Stimulated activated CD8-positive, alpha-beta memory T cell treated with anti-CD3 and anti-CD28 coated beads, Interleukin-15, amount 100 ng/mL, for 1 hour (primary cell): ENCODE measurements at places on chromosomes 6 and 20.

GRCh38 chr20:12318043-12318442 is 400.4 kb downstream of the BTBD3 start:
- DNase-seq: no peak

- no peak for DNase-seq
Observed at GRCh38 chr6:87543696-87544473, 45.9 kb downstream of the RARS2 start.

GRCh38 chr6:1516742-1517520 is 92.8 kb upstream of the FOXC1 start:
- no peak for DNase-seq

GRCh38 chr6:91288741-91289140 is 701.9 kb upstream of the MAP3K7 start:
- no peak for DNase-seq

DNA sequence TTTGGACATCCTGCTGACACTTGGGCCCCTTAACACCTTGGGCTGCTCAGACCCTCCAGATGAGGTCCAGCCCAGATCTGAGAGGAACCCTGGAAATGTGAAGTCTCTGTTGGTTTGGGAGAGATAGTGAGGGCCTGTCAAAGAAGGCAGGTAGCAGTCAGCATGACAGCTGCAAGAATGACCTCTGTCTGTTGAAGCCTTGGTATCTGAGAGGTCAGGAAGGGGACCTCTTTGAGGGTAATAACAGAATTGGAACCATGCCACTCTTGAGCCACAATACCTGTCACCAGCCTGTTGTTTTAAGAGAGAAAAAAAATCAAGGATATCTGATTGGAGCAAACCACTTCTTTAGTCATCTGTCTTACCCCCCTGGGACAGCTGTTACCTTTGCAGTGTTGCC is 4.2 kb downstream of the SYS1 start:
- no peak for DNase-seq

DNA sequence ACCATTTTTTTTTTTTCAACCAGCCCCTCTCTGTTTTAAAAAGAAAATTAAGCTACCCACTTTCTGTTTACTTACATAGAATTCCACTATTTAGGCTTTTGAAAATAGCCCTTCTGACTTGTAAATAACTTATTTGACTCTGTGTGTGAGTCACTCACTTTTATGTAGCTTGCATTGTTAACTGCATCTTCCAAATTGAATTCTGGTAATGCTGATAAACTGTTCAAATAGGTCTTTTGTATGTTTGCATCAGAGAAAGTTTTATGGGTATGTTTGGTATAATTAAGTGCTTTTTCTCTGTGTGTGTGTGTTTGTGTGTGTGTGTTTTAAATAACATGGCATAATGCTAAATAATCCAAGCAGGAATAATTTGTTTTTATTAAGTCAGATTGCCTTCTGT is 360.1 kb downstream of the PLCB1 start:
- no peak for DNase-seq

- no peak for DNase-seq
Observed at GRCh38 chr6:26379292-26379691, 3.6 kb upstream of the BTN2A2 start.

DNA sequence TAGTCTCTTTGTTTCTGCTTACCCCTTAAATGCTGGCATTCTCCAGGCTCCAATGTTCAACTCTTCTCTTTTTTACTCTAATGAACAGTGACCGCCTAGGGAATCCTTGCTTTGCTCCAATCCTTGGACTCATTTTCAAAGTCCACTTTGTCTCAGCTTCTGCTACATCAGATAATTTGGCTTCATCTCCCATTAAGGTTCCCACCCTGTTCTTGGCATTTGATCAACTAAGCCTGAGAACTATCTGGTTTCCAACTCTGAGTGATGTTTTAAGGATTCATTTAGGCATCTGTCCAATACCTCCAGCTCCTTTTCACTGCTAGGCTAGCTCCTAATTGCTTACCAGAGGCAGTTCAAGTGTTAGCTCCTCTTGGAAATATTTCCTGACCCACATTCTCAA is 64.9 kb downstream of the ME1 start:
- no peak for DNase-seq

- no peak for DNase-seq
Observed at GRCh38 chr20:56171087-56172012, 77.2 kb upstream of the MC3R start.

- DNase-seq: no peak
Observed at GRCh38 chr6:142893088-142893487, 51.9 kb downstream of the HIVEP2 start.

DNA sequence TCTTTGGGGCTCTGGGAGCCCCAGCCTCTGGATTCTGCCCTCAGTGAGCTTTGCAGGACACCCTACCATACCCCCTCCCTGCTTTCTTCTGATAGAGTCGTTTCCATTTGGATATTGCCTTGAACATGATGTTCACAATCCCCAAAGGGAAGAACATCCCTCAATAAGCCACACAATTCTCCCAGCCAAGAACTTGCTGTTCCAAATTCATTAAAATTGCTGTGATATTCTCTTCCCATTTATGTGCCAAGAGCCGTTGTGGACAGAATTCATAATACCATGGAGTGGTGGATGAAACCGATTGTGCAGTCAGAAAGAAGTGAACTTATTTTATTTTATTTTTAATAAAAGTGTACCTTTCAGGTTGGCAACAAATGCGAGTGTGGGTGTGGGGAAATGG is 95.8 kb downstream of the DHX35 start:
- DNase-seq: no peak

DNA sequence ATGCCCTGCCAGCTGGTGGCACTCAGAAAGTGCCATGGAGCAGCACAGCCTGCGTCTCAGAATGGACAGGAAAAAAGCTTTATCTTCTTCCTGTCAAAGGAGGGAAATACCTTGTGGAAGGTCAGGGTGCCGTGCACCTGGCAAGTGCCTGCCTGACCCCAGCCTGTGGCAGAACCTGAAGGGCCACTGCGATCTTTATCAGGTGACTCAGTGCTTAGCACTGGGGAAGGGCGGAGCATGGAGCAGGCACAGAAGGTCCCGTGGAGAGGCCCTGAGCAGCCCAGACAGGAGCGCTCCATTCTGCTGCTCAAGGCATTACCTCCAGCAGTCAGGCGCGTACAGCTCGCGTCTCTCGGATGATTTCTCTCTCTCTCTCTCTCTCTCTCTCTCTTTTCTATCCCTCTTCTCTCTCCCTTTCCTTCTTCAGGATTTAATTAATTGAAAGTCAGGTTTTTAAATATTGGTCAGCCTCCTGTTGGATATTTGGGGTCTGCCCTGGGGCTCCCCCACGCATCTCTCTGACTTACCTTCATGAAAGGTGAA is 31.7 kb downstream of the FOXC1 start:
- DNase-seq: no peak

DNA sequence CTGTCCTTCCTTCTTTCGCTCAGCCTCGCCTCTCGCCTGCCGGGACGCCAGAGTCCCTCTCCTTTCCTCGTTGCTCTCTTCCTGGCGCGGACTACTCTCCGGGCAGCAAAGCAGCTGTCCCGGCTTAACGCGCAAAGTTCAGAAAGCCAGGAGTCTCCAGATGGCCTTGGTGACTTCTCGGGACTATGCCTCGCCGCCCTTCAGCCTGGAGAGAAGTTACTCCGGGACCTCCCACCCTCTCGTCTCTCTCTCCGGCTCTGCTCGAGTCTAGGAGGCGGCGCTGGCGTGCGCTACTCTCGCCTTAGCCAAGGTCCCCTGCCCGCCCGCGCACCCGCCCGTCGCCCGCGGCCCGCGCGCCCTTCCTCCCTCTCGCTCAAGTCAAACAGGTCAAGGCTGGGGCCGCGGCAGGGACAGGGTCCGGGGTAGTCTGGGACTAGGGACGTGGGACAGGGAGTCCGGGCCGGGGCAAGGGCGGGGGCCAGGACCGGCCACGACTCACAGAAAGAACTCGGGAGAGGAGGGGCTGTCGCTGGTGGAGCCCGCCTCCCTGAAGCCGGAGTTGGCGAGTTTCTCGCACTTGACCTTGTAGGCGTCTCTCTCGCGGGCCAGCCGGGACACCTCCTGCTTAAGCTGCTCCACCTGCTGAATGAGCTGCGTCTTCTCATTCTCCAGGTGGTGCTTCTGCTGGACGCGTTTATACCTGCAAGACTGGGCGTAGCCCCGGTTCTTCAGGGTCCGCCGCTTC is 1.5 kb downstream of the MAFB start:
- no peak for DNase-seq

DNA sequence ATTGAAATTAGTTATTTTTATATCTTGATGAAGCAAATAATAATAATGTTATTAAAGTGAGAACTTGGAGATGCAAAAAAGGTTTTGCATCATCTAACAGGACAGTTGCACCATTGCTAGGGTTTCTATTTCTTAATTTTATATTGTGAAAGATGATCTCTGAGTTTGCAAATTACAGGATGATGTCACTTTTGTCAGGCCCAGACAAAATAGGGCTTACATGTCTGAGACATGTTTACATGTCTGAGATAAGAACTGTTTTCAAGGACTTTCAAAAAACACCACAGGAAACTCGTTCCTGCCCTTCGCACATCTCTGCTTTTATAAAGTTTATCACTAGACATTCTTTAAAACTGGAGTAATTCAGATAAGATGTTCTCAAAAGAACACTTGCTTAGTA is 1075.8 kb upstream of the MANEA start:
- DNase-seq: no peak

- no peak for DNase-seq
Observed at GRCh38 chr6:92160226-92160625, 1259.1 kb downstream of the EPHA7 start.

GRCh38 chr6:34236443-34237315 is at the start of gene HMGA1:
TSS of gene HMGA1 (plus strand) at chr6:34236873. CDS start at chr6:34240781, 3,908 bp downstream.
- DNase-seq: peak; percentile 79

GRCh38 chr6:109187399-109188114 is 92.2 kb downstream of the CEP57L1 start:
- peak; percentile 47 for DNase-seq

- DNase-seq: no peak
Observed at GRCh38 chr6:169034516-169035167, 219.0 kb downstream of the THBS2 start.

- no peak for DNase-seq
Observed at GRCh38 chr20:32975698-32976674, 28.2 kb downstream of the SUN5 start.

- DNase-seq: no peak
Observed at GRCh38 chr20:24577271-24577909, 108.0 kb downstream of the SYNDIG1 start.

- no peak for DNase-seq
Observed at GRCh38 chr6:157222201-157222981, 100.9 kb downstream of the TMEM242 start.

DNA sequence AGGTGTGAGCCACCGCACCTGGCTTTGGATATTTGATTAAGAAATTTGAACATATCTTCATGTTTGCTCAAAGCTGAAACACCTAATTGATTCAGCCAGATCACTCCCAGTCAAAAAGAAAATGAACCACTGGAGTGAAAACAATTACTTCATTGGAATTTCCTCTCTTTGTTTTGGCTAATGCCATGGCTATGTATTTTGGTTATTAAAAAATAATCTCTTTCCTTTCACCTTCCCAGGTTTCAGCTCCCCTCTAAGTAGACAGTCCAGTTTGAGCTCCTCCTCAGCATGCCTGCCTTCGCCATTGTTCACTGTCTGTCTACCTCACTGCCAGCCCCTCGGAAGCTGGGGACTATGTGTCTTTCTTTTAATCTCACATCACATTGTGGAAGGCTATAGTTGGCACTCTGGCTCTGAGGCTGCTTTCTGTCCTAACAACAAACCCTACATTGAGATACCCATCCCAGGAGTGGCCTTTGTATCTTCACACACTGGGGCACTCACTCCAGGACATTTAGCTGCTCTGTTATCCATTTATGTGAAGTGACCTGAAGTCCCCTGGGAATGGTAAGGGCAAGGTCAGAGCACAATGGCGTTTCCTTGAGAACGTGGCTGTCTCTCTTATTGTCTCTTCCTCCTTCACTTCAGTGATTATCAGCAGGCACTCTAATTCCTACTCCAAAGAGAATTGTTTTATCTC is 764.0 kb upstream of the CITED2 start:
- no peak for DNase-seq

- no peak for DNase-seq
Observed at GRCh38 chr6:135135835-135136234, 45.3 kb upstream of the MYB start.

GRCh38 chr20:37315021-37315451 is 25.6 kb downstream of the MANBAL start:
- DNase-seq: no peak

DNA sequence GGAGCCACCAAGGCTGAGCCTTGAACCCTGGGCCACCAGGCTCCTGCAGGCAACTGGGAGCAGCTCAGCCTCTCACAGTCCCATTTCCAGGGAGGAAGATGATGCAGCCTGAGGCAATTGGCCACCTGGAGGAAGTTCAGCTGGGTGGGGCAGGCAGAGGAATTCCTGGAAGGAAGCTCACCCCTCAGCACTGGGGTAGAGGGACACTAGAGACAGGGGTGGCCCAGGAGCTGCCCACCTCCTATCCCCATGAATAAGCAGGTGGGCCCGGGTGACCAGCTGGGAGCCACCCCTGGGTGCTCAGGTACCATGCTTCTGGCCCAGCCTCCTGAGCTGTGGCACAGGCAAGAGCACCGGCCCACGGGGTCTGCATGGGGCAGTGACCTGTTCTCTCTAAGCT is 3.6 kb upstream of the HSPA12B start:
- no peak for DNase-seq

- DNase-seq: no peak
Observed at GRCh38 chr20:7493311-7493710, 446.9 kb downstream of the HAO1 start.

DNA sequence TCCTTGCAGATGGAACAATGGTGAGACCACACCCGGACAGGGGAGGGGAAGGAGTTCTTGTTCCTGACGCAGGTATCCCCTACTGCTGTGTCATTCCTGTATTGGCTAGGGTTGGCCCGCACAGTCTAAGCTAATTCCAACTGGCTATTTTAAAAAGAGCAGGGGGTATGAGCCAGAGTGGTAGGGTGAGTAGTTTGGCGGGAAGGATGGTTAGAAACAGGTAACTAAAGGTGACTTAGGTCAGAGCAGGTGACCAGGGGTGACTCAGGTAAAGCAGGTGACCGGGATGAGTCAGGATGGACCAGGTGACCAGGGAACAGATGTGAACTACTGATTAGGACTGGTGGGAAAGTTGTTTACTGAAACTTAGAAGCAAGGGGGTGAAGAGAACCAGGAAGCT is 58.0 kb downstream of the ZNF292 start:
- no peak for DNase-seq

DNA sequence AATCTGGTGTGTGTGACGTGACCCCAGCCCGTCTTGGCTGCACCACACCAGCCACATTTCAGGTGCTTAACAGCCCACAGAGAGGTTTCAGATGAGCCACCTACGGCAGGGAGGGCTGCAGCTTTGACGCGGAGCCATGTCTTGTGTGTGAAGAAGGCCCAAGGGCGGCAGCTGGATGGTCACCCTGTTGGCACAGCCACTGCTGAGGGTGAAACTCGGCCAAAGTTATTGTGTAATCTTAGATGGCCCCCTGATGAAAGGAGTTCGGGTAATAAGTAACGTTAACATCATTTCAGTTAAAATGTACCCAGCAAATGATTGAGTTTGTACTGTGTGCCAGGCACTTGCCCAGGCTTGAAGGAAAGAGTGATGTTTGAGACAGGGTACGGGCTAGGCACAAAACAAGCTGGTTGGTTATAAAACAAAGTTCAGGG is 97.2 kb downstream of the SSR1 start:
- DNase-seq: no peak
